ENCODE measurements at places on chromosomes 12 and 14.
A peak's percentile ranks its signal among the peaks of the same experiment; 100 is the strongest.

GRCh38 chr12:111260732-111261131 lies 108.2 kb downstream of the PHETA1 start:
- no peak for DNase-seq

- DNase-seq: no peak
Measured at GRCh38 chr12:127963933-127964332, 303.0 kb upstream of the TMEM132C start.

- DNase-seq: no peak
Measured at GRCh38 chr14:100748944-100749343, 22.3 kb downstream of the DLK1 start.

DNA sequence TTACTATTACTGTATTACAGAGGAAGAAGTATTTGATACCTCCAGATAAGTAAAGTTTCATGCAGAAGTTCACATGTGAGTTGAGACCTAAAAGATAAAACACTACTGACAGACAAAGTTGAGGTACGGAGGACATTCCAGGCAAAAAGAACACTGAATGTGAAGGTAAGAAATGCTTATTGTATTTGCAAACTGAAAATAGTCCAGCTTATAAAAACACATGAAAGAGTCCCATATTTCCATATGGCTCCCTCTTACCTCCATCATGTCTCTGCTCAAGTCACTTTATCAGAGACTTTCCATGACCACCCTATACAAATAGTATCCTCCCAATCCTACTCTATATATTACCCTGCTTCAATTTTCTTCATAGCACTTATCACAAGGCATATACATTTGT lies 35.8 kb downstream of the SENP1 start:
- DNase-seq: no peak

- DNase-seq: no peak
Measured at GRCh38 chr12:14956024-14956891, 5.1 kb downstream of the ARHGDIB start.

DNA sequence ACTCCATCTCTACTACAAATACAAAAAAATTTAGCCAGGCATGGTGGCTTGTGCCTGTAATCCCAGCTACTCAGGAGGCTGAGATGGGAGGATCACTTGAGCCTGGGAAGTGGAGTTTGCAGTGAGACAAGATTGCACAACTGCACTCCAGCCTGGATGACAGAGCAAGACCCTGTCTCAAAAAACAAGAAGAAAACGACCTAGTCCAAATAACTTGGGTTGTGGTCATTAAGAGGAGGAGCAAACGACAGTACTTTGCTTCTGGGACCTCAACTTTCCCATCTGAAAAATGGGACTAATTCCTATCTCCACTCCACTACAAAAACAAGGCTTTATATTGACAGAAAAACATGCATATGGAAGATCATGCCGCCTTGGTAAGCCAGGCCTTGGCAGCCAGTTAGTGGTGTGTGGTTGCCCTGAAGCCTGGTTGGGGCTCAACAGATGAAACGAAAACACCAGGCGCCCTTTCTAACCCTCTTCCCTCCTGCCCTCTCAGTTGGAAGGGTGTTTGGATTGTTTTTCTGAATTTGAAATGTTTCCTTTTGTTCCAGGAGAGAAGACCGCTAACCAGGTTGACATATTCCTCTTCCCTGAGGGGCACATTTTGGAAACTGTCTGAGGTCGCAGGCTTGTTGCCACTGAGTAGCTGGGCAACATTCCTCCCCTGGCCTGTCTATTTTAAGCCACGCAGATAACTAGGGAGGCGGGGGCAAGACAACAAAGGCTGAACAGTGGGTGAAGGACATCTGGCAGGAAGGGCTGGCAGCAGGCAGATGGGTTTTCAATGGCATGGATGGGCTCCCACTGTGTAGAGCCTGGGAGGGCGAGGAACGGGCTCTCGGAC lies 13.7 kb upstream of the VPS37B start:
- no peak for DNase-seq

DNA sequence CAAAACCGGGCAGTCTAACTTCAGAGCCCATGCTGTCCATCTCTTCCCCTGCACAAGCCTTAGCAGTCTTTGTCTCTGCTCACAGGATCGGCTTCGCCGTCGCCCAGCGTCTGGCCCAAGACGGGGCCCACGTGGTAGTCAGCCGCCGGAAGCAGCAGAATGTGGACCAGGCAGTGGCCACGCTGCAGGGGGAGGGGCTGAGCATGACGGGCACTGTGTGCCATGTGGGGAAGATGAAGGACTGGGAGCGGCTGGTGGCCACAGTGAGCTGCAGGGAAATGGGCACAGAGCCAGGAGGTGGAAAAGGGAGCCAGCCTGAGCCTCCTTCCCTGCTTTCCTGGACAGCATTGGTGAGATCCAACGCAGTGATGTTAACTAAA lies 14.2 kb upstream of the CARMIL3 start:
- DNase-seq: no peak

GRCh38 chr12:64383675-64384074 lies 6.9 kb downstream of the C12orf56 start:
- no peak for DNase-seq

GRCh38 chr14:56121816-56122215 lies 3.6 kb downstream of the PELI2 start:
- no peak for DNase-seq

DNA sequence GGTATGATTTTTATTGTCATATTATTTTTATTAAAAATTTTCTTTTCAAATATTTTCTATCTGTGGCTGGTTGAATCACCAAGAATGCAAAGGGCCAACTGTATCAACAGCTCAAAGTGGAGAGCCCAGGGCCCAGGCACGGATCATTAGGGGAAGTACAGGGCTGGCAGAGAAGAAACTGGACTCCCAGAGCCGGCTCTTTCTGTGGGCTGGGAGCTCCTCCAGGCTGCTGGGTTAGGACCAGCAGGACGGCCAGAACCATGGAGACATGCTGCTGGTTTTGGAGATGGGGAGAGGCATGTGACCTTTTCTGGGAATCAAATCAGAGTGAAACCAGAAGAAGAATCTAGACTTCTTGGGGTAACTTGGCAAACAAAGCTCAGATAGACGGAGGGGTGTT lies 220.5 kb downstream of the CACNA1C start:
- no peak for DNase-seq

DNA sequence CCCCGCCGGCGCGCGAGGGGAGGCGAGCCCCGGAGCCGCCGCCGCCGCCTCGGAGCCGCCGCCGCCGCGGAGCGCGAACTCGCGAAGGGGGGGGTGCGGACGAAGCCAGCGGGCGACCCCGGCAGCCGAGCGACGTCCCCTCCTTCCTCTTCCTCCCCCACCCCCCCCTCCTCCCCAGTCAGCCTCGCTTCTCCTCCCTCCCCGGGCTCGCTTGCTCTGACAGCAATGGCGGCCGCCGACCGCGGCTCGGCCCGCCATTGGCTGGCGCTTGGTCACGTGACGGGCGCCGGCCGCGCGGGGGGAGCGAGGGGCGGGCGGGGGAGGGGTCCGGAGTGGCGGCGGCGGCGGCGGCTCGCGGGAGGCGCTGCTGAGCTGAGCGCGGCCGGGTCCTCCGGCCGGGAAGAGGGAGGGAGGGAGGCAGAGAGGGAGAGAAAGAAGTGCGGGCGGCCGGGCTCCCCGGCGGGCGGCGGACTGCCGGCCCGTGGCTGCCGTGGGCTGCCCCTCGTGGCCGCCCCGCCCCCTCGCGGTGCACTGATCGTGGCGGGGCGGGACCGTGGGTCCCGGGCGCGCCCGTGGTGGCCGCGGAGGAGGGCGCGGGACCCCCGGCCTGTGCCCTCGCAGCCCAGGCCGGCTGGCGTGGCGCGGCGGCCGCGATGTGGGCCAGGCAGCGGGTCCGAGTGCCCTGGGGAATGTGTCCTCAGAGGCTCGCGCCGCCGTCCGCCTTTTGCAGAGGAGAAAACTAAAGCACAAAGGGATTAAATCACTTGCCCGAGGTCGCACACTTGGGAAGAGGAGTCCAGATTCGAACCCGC lies at the start of gene MED13L:
TSS of gene MED13L (minus strand) at position 227 of the 812 bp plus-strand sequence. CDS start 562 bp downstream, outside the sequence.
- DNase-seq: peak; percentile 98

- DNase-seq: no peak
Measured at GRCh38 chr12:119307747-119308146, 26.8 kb upstream of the CCDC60 start.

DNA sequence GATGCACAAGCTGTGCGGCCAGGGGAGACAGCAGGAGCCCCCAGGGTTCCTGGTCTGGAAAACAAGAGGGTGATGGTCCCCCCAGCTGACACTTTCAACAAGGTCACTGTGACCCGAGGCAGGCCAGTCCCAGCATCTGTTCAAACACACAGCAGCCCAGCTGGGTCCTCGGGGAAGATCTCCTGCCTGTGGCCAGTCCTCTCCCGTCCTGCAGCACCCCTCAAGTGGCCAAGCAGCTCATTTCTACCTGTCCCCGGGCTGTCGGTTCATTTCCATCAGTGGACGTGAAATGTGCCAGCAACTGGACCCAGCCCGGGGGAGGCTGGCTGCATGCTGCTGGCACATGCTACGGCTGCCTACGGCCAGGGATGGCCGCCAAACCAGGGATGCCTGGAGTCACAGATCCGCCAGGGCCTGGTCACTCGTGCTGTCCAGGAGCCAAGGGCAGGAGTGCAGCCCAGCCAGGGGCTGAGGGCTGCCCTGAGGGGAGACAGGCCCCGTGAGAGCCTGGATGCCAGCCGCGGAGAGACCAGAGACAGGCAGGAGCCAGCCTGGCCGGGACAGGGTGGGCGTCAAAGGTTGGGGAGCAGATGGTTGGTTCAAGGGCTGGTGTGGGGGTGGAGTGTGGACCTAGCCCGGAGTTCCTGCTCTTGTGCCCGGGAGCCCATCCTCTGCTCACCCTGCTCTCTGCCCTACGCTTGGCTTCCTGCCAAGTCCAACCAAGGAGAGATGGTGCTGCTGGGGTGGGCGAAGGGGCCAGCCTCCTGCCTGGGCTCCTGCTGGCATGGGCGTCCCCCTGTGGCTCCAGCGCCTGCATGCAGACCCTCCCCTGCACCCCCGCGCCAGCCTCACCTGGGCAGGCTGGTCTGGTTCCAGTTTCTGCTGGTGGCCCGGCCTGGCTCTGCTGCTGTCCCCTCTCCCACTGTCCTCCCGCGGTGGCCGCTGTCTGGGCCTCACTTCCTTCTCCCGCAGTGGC lies 143.8 kb downstream of the ADGRD1 start:
- DNase-seq: no peak

DNA sequence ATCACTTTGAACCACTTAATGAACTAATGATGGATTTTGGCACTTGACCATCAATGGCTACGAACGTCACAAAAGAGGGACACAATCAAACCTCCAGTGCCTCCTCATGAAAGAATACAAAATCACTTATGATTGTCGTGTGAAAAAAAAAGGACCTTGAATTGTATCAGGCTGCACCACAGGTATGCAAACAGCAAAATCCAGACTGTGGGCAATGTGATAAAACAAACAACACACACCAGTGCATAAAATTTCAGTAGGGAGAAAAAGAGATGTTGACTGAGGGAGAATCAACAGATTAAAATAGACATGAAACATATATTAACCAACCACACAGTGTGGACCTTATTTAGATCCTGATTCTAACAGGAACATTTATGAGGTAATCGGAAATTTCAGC lies 2.6 kb downstream of the TSPAN8 start:
- DNase-seq: no peak

DNA sequence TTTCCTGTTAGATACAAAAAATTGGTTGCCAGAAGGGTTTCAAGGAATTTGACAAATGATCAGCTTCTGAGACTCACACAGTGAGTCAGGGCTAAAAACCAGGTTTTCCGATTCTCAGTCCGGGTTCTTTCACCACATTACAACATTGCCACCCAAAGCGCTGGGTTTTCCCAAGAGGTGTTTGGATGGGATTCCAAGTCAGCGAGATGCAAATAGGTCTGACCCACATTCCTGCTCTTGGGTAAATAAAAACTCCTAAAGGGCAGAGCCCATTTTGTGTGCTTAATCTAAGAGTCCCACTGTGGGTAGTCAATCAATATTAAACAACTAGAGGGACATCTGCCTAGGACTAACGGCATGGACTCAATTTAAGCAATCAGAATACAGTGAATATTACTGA lies 5.4 kb upstream of the RIC8B start:
- DNase-seq: no peak

DNA sequence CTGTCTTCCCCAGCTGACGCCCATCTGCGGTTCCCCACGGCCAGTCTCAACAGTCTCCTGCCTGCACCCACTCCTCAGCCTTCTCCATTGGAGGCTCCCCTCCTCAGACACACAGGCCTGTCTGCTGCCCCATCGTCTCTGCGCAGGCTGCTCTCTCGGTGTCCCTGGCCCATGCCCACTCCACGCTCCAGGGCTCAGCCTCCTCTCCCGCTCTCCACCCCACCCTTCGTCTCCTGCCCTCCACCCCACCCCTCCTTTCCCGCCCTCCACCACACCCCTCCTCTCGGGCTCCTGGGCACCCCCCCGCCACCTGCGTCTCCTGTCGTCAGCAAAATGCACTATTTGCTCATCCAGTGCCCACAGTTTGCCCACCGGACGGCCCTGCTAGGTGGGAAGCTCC lies 119.6 kb upstream of the DIO3 start:
- DNase-seq: no peak

- no peak for DNase-seq
Measured at GRCh38 chr12:67939611-67940010, 49.6 kb upstream of the IFNG-AS1 start.

- no peak for DNase-seq
Measured at GRCh38 chr12:108152170-108152538, 23.1 kb downstream of the WSCD2 start.

GRCh38 chr12:121494093-121494787 lies 86.6 kb downstream of the KDM2B start:
- DNase-seq: peak; percentile 74

DNA sequence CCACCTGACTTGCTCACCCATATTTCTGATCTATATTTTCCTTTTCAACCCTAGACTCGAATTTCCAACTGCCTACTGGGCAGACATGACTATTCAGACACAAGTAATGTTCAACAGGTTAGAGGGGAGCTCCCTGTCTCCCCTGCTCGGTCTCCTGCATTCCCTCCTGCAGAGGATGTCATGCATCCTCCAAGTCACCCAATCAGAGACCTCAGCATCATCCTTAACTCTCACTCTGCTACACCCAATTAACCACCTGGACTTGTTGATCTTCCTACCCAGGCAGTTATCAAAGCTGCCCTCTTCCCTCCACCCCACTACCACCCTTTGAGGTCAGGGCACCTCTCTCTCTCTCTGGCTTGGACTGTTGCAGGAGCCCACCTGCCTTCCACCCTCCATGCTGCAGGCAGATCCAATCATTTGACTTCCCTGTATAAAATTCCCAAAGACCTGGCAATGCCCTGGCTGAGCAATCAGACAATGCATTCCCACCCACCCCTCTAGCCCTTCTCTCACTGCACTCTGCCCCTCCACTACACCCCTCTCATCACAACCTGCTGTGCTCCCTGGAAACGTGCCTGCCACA lies 10.9 kb downstream of the FAIM2 start:
- DNase-seq: no peak

- no peak for DNase-seq
Measured at GRCh38 chr12:120999191-121000120, 16.8 kb downstream of the C12orf43 start.

Measured in germinal center (tissue), 1 donor.